Uterus (tissue), 4 donors: ENCODE measurements at places on chromosomes 1 and 21. TPM values are rescaled to one million over a fixed set of nuclear protein-coding genes. Genes with fewer than 3 reads are reported as not detected.

GRCh38 chr1:204127597-204128242 lies 24.1 kb downstream of the ETNK2 start:
- H3K4me1 ChIP-seq = peaks cover 32% of the 10 kb centered on the region
- no peak overlapping the region for H3K4me3 ChIP-seq
- H3K27me3 ChIP-seq = no peaks in the 10 kb centered on the region
- H3K36me3 ChIP-seq = no peaks in the 10 kb centered on the region
- peak; percentile 84 for DNase-seq

- no peaks in the 10 kb centered on the region for H3K4me1 ChIP-seq
- H3K27me3 ChIP-seq = peaks cover 5% of the 10 kb centered on the region
- H3K27ac ChIP-seq = no peak overlapping the region
- DNase-seq = no peak
- no peaks in the 10 kb centered on the region for H3K36me3 ChIP-seq
These were observed 61.0 kb upstream of the NBPF3 start for GRCh38 chr1:21378705-21379494.

Gene PUSL1
- total RNA-seq = 14.7 TPM

GRCh38 chr1:164155347-164155746 lies 403.6 kb upstream of the PBX1 start:
- no peaks in the 10 kb centered on the region for H3K27me3 ChIP-seq
- no peak overlapping the region for H3K27ac ChIP-seq
- H3K36me3 ChIP-seq = no peaks in the 10 kb centered on the region
- H3K4me3 ChIP-seq = no peak overlapping the region
- no peaks in the 10 kb centered on the region for H3K4me1 ChIP-seq

- H3K4me3 ChIP-seq = no peak overlapping the region
- H3K36me3 ChIP-seq = no peaks in the 10 kb centered on the region
- no peaks in the 10 kb centered on the region for H3K27me3 ChIP-seq
- DNase-seq = no peak
- H3K27ac ChIP-seq = no peak overlapping the region
These were observed 35.6 kb upstream of the ID3 start for GRCh38 chr1:23594927-23595353.

Gene TNFSF4
- total RNA-seq = 1.1 TPM

DNA sequence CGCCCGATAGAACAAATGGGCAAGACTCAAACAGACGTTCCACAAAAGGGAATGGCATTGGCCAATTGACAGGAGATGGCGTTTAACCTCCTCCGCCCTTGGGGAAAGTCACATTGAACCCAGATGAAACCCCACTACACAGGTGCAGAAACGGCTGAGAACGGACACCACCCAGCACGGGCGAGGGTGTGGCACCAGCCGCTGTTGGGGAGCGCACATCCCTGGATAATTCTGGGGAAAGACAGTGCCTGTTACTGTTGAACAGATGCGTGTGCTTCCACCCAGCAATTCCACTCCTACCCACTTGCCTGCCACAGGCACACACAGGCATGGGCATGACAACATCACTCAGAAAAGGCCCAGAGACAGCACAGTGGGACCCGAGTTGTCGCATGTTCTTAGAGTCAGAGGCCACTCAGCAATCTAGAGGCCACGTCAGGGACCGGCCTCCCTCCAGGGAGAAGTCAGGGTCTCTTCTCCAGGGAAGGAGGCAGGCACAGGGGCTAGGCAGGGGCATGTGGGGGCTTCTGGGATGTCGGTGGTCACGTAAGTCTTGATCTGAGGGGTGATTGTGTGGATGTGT lies 15.2 kb downstream of the PRXL2B start:
- no peaks in the 10 kb centered on the region for H3K27me3 ChIP-seq
- DNase-seq = no peak
- H3K4me1 ChIP-seq = no peaks in the 10 kb centered on the region
- H3K36me3 ChIP-seq = no peaks in the 10 kb centered on the region
- no peak overlapping the region for H3K4me3 ChIP-seq

- H3K27ac ChIP-seq = peak overlapping the region; percentile 7
- H3K27me3 ChIP-seq = no peaks in the 10 kb centered on the region
- H3K4me1 ChIP-seq = peaks cover 4% of the 10 kb centered on the region
- no peak overlapping the region for H3K4me3 ChIP-seq
- no peaks in the 10 kb centered on the region for H3K36me3 ChIP-seq
These were observed 56.9 kb upstream of the NRIP1 start for GRCh38 chr21:15121655-15122120.

Gene TEKT2
- 1.2 TPM for total RNA-seq

GRCh38 chr1:87314091-87314490 lies 14.6 kb upstream of the LMO4 start:
- no peak for DNase-seq
- H3K4me3 ChIP-seq = no peak overlapping the region
- no peak overlapping the region for H3K27ac ChIP-seq
- H3K4me1 ChIP-seq = no peaks in the 10 kb centered on the region

- no peaks in the 10 kb centered on the region for H3K4me1 ChIP-seq
- DNase-seq = no peak
- H3K27ac ChIP-seq = no peak overlapping the region
- H3K36me3 ChIP-seq = no peaks in the 10 kb centered on the region
These were observed 135.9 kb downstream of the ACBD6 start for GRCh38 chr1:180366371-180367068.

GRCh38 chr21:41833497-41834115 lies 45.5 kb downstream of the PRDM15 start:
- H3K4me3 ChIP-seq = no peak overlapping the region
- H3K4me1 ChIP-seq = no peaks in the 10 kb centered on the region
- H3K36me3 ChIP-seq = no peaks in the 10 kb centered on the region
- no peaks in the 10 kb centered on the region for H3K27me3 ChIP-seq

DNA sequence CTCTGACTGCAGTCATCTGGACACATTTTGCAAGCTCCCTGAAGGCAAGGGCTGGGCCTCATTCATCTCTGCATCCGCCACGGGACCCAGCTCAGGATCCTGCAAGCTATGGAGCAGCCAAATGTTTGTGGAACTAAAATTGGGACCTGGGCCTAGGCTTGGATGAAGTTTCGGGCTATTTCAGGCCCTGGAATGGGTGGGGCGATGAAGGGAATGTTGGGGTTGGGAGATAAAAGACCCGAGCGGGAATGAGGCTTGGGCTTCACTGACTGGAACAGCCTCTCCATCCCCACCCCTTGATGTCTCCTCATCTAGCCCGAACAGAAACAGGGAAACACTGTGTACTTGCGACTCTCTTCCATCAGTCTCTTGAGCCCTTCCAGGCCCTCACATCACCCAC lies 7.3 kb upstream of the AHCYL1 start:
- no peak overlapping the region for H3K27ac ChIP-seq
- H3K4me3 ChIP-seq = no peak overlapping the region
- no peaks in the 10 kb centered on the region for H3K4me1 ChIP-seq
- DNase-seq = no peak
- no peaks in the 10 kb centered on the region for H3K27me3 ChIP-seq
- no peaks in the 10 kb centered on the region for H3K36me3 ChIP-seq

Gene CHRM3
- total RNA-seq = 11.8 TPM

DNA sequence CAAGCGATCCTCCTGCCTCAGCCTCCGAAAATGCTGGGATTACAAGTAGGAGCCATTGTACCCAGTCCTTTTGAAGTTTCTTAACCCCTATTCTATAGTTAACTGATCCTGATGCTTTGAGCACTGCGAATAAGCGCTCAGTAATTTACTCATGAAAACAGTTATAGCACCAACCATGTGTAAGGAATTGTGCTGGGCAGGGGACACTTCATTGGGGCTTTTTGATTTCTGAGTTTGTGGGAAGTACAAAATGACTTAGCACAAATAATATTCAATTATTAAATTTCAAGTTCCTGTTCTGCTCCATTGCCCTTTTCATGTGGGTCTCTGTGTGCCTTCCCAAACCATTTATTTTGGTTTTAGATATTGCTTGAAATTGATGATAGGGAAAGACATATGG lies 6.2 kb upstream of the HIPK1 start:
- H3K27ac ChIP-seq = no peak overlapping the region
- H3K4me1 ChIP-seq = no peaks in the 10 kb centered on the region
- H3K36me3 ChIP-seq = no peaks in the 10 kb centered on the region
- H3K27me3 ChIP-seq = no peaks in the 10 kb centered on the region

Gene LENEP
- not detected for total RNA-seq

Gene FAAH
- 10.6 TPM for total RNA-seq

- DNase-seq = no peak
- H3K4me1 ChIP-seq = no peaks in the 10 kb centered on the region
- H3K4me3 ChIP-seq = no peak overlapping the region
These were observed 29.7 kb downstream of the PPFIA4 start for GRCh38 chr1:203056012-203056411.

- H3K27me3 ChIP-seq = no peaks in the 10 kb centered on the region
- no peaks in the 10 kb centered on the region for H3K36me3 ChIP-seq
- no peak for DNase-seq
- no peaks in the 10 kb centered on the region for H3K4me1 ChIP-seq
These were observed 1.6 kb downstream of the PBX1 start for GRCh38 chr1:164560556-164560955.

DNA sequence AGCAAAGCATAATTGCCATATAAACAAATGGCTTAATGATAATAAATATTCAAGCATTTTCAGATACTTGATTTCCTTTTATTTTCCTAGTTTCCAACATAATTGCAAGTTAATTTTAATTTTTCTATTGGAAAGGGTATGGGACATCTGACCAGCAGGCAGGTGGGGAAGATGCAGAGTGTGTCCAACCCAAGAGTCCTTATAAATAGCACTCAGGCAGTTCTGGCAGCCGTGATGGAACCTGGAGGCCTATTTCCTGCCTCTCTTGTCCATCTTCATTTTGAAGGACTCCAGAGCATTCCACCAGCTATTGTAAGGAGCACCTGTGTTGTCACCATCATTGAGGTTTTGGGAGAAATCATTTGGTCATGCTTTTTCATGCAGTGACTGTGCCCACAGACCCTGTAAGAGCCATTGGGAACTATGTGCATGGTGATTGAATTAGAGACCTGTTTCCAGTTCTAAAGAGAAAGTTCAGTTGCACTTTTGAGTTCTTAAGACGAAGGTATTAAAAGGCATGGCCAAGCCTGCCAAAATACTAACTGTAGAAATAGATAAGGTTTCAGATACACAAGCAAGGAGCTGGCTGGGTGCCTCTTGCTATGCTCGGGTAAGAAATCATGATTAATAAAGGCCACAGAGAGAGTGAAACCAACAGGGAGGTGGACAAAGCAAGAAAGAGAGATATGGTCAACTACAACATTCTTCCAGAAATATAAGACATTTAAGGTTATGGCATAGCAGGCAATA lies 92.3 kb downstream of the SPATA46 start:
- no peaks in the 10 kb centered on the region for H3K27me3 ChIP-seq
- no peak overlapping the region for H3K27ac ChIP-seq
- peaks cover 6% of the 10 kb centered on the region for H3K4me1 ChIP-seq
- H3K36me3 ChIP-seq = no peaks in the 10 kb centered on the region
- DNase-seq = no peak

GRCh38 chr1:182175361-182175931 lies 113.9 kb upstream of the ZNF648 start:
- H3K36me3 ChIP-seq = no peaks in the 10 kb centered on the region
- no peak overlapping the region for H3K27ac ChIP-seq
- no peaks in the 10 kb centered on the region for H3K27me3 ChIP-seq
- no peak for DNase-seq
- H3K4me1 ChIP-seq = no peaks in the 10 kb centered on the region

DNA sequence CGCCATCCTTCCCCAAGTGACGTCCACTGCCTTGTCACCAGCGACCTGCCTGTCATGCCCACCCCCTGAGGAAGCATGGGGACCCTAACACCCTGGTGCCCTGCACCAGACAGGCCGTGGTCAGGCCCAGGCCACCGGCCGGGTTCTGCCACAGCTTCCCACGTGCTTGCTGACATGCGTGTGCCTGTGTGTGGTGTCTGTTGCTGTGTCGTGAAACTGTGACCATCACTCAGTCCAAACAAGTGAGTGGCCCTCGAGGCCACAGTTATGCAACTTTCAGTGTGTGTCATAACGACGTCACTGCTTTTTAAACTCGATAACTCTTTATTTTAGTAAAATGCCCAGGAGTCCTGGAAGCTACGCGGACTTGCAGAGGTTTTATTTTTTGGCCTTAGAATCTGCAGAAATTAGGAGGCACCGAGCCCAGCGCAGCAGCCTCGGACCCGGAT lies 8.5 kb upstream of the CTRC start:
- H3K4me1 ChIP-seq = no peaks in the 10 kb centered on the region
- no peaks in the 10 kb centered on the region for H3K27me3 ChIP-seq
- DNase-seq = no peak
- H3K27ac ChIP-seq = no peak overlapping the region
- H3K36me3 ChIP-seq = no peaks in the 10 kb centered on the region

GRCh38 chr21:34846601-34847112 lies 177.9 kb downstream of the CLIC6 start:
- no peak overlapping the region for H3K4me3 ChIP-seq
- no peaks in the 10 kb centered on the region for H3K36me3 ChIP-seq
- H3K27ac ChIP-seq = peak overlapping the region; percentile 20
- no peaks in the 10 kb centered on the region for H3K27me3 ChIP-seq
- H3K4me1 ChIP-seq = no peaks in the 10 kb centered on the region

Gene LIN28A
- total RNA-seq = 0.14 TPM

Gene PSRC1
- 3.8 TPM for total RNA-seq

Gene CYP4Z1
- 1.8 TPM for total RNA-seq

DNA sequence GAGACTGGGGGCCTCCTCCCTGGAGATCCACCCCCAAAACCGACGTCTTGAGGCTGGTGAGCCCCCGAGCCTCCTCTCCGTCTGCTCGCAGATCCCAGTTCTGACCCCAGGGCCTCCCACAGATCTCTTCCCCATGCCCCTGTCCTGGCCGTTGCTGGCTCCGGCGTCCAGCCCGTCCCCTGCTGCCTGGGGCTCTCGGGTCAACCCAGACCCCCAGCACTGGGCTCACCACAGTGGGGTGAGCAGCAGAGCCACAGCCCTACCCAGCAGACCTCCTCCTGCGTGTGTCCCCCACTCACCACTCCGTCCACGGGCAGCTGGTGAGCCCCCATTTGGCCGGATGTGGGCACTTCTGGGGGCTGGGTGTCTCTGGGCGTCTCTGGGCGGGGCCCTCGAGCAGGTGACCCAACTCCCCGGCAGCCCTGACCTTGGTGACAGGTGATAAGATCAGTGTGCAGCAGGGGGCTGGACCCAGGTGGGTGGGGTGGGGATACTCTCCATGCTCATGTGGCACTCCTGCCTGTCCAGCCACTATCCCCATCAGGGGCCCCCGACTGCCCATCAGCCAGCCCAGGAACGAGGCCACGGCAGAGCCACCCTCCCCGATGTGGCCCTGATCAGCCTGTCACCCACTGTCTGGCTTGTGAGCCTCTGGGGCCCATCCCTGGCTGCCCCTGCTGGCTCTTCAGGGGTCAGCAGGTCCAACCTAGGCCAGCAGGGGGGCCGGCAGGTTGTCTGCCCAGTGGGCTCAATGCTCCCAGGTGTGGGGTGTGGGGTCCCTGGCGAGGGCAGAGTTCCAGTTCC lies 709 bp downstream of the TNFRSF14 start:
- no peaks in the 10 kb centered on the region for H3K27me3 ChIP-seq
- no peaks in the 10 kb centered on the region for H3K4me1 ChIP-seq
- DNase-seq = peak; percentile 36
